ENCODE measurements at places on chromosomes 13 and 19. TPM values are rescaled to one million over a fixed set of nuclear protein-coding genes. Genes with fewer than 3 reads are reported as not detected.
A peak's percentile ranks its signal among the peaks of the same experiment; 100 is the strongest.

GRCh38 chr13:43731296-43731695 is 55.5 kb downstream of the ENOX1 start:
- DNase-seq: no peak
- H3K27ac ChIP-seq: peak overlapping the region; percentile 10
- H3K27me3 ChIP-seq: no peaks in the 10 kb centered on the region
- no peaks in the 10 kb centered on the region for H3K36me3 ChIP-seq
- H3K4me3 ChIP-seq: no peak overlapping the region

DNA sequence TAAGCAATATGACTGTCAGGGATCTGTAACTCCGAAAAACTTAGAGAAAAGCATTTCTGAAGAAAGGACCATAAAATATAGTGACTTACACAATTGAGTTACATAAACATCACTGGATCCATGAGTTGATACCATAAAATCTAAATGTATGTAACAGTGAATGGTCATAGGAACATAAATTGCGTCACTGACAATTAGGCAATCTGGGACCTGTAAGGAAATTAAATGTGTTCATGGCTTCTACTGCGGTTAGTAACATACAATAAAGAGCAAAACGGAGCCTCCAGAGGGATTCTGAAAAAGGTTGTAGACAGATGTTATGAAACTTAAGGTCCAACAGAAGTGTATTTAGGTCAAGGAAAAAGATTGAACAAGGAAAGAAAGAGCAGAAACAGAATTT is 27.1 kb downstream of the POU4F1 start:
- H3K27me3 ChIP-seq: peaks cover 36% of the 10 kb centered on the region
- DNase-seq: no peak
- no peaks in the 10 kb centered on the region for H3K36me3 ChIP-seq
- no peak overlapping the region for H3K27ac ChIP-seq
- H3K4me1 ChIP-seq: no peaks in the 10 kb centered on the region

DNA sequence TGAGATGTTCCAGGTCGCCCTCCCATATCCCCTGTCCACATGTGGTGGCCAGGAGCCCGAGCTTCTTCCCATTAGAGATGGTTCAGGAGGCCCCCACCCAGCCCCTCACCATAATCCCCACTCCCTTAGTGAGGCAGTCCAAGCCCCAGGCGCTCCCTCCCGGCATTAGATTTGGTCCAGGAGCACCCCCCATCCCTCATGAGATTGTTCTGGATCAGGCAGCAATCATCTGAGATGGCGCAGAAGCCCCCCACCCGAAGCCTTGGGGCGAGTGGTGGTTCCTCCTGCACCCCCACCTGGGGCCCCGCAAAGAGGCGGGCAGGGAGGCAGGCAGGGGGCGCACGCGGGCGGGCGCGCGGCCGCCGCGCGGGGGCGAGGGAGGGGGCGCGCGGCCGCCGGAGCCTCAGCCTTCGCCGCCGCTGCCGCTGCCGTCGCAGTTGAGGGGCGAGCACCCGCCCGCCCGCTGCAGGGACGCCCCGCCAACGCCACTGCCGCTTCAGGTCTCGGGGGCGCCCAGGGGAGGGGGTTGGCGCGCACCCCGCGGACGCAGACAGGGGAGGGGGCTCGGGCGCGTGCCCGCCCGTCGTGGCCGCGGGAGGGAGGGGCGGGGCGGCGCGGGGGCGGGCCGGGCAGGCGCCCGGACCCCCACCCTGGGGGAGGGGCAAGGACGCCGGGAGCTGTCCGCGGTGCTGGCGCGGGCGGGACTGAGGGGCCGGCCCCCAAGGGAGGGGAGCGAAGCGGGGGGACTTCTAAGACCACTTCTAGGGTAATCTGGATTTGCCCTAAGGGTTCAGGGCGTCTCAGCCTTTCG is 46.4 kb upstream of the SHKBP1 start:
- H3K27me3 ChIP-seq: peaks cover 59% of the 10 kb centered on the region
- peaks cover 12% of the 10 kb centered on the region for H3K4me1 ChIP-seq
- H3K36me3 ChIP-seq: no peaks in the 10 kb centered on the region
- no peak overlapping the region for H3K27ac ChIP-seq

GRCh38 chr19:17873786-17874757 is 2.3 kb downstream of the SLC5A5 start:
- H3K4me3 ChIP-seq: peak overlapping the region; percentile 61
- peak; percentile 58 for DNase-seq

- no peak for DNase-seq
- H3K4me3 ChIP-seq: no peak overlapping the region
- H3K4me1 ChIP-seq: no peaks in the 10 kb centered on the region
Measured at GRCh38 chr13:108281901-108282300, 12.4 kb downstream of the TNFSF13B start.

GRCh38 chr13:25602176-25602575 is 230.4 kb downstream of the ATP8A2 start:
- no peaks in the 10 kb centered on the region for H3K27me3 ChIP-seq
- H3K27ac ChIP-seq: no peak overlapping the region
- no peaks in the 10 kb centered on the region for H3K36me3 ChIP-seq
- no peak for DNase-seq

DNA sequence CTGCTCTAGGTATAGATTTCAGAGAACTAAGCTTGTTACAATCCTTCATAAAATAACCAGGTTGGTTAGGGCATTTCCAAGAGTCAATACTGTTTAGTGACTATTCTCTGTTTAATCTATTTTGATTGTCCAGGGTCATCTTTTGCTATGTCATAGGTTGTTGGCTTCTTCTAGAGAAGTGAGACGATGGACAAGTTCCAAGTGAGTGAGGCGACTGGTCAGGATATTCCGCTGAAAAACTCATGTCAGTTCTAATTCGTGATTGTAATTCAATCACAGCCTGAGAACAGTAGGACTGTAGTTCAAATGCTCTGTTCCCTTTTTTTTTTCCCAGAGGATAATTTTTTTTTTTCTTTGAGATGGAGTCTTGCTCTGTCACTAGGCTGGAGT is 15.8 kb upstream of the ALOX5AP start:
- no peaks in the 10 kb centered on the region for H3K27me3 ChIP-seq
- no peak overlapping the region for H3K4me3 ChIP-seq
- no peak for DNase-seq
- H3K27ac ChIP-seq: peak overlapping the region; percentile 19

GRCh38 chr13:113075711-113076110 is 29.9 kb upstream of the F7 start:
- H3K4me3 ChIP-seq: no peak overlapping the region
- no peak for DNase-seq
- peaks cover 23% of the 10 kb centered on the region for H3K36me3 ChIP-seq
- H3K4me1 ChIP-seq: no peaks in the 10 kb centered on the region

DNA sequence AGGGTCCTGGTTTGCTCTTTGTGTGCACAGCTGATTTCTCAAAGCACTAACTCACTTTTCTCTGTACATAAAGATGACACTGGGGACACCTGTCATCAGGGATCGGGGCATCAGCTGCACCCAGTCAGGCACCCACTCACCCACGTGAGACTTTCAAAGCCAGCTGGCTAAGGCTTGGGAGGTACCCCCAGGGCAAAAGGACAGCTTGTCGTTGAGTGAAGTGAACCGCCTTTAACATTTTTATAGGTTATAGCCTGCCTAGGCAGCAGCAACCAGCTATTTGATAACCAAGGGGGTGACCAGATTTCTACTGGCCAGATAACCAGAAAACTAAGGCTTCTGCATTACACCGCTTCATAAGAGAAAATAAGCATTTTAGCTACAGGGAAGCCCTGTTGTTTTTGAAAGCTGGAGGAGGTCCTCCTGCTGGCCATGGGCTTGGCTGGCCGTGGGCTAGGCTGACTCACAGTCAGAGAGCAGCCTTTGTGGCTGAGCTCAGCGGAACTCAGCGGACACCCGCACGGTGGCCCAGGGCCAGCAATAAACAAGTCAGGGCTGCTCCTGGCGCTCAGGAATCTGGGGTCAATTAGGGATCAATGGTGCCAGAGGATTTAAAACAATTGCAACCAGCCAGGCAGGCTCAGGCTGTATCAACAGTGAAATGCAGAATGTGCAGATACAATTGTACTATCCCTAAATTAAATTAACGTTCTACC is 57.1 kb downstream of the ALOX5AP start:
- DNase-seq: no peak
- H3K27me3 ChIP-seq: no peaks in the 10 kb centered on the region
- H3K27ac ChIP-seq: no peak overlapping the region
- no peaks in the 10 kb centered on the region for H3K36me3 ChIP-seq
- no peak overlapping the region for H3K4me3 ChIP-seq

- H3K4me3 ChIP-seq: no peak overlapping the region
- no peak for DNase-seq
- peaks cover 8% of the 10 kb centered on the region for H3K36me3 ChIP-seq
Measured at GRCh38 chr13:98399756-98400155, 177.2 kb downstream of the STK24 start.

GRCh38 chr13:100875392-100876043 is 200.9 kb upstream of the TMTC4 start:
- H3K4me3 ChIP-seq: no peak overlapping the region
- H3K27ac ChIP-seq: no peak overlapping the region
- H3K4me1 ChIP-seq: no peaks in the 10 kb centered on the region
- peaks cover 5% of the 10 kb centered on the region for H3K36me3 ChIP-seq
- no peak for DNase-seq

DNA sequence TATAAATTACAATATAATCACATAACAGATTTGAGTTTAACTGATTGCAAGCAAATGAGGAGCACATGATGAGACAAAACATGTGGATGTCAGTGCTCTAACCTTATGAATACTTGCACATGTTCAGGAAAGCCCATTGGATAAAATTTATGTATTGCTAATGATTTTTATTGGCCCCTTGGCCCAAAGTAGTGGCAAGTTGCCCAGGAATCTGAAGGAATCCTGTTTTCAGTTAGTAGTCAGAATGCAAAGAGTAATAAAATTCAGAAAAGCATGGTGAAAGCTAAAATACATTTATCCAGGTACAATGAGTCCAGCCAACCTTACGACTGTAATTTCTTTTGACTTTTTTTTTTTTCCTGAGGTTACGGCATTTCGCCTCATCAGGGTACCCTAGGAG is 1539.4 kb downstream of the EFNB2 start:
- no peak overlapping the region for H3K27ac ChIP-seq
- no peaks in the 10 kb centered on the region for H3K36me3 ChIP-seq
- no peak overlapping the region for H3K4me3 ChIP-seq
- no peaks in the 10 kb centered on the region for H3K27me3 ChIP-seq
- no peak for DNase-seq

ZNF77 gene
- total RNA-seq: 7.8 TPM

GRCh38 chr13:73366241-73366640 is 307.4 kb downstream of the KLF5 start:
- DNase-seq: no peak
- H3K4me1 ChIP-seq: no peaks in the 10 kb centered on the region
- H3K36me3 ChIP-seq: no peaks in the 10 kb centered on the region
- H3K27ac ChIP-seq: no peak overlapping the region

DNA sequence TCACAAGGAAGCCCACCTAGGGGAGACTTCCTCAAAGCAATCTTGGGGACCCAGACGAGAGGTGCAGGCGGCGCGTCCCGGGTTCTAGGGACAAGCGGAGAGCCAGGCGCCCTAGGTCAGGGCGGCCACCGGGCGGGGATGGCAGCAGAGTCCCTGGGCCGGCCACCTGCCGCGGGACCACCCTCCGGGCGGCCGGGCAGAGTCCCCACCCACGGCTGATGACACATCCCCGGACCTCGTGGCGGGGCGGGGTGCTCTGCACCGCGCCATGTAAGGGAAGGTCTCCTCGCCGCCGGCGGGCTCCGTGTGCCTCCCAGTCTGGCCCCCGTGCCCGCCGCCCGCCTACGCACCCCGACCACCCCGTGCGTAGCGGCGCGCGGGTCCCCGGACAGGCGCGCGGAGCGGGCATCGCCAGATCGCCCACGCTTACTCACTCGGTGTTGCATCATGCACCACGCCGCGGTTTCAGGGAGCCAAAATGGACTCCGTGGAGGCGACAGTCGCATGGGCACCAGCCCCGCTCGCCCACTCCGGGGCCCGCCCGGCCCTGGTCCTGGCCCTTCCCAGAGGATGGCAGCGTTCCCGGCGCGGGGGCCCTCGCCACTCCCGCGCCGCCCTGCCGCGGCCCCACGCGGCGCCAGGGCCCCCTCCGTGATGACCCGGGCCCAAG is 643 bp downstream of the SLC7A1 start:
- no peaks in the 10 kb centered on the region for H3K36me3 ChIP-seq
- DNase-seq: peak; percentile 32
- H3K4me1 ChIP-seq: peaks cover 39% of the 10 kb centered on the region
- peaks cover 15% of the 10 kb centered on the region for H3K27me3 ChIP-seq

CCNA1 gene
- total RNA-seq: 0.25 TPM

DNA sequence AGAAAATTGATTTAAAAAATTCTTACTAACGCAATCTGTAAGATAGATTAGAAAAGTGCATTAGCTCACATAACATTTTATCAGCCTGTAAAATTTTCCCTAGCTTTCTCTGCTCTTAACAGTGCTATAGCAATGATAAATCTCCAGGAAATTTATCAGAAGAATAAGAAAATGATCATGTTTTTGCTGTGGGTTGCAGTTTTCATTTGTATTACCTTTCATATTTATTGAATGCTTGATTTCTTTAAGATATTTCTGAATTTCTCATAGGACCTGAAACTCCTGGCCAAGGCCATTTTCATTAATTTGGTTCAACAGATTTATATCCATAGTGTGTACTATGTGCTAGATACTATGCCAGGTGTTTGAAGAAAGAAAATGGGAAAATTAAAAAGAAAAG is 130.3 kb upstream of the STARD13 start:
- H3K4me3 ChIP-seq: no peak overlapping the region
- peaks cover 1% of the 10 kb centered on the region for H3K4me1 ChIP-seq

DNA sequence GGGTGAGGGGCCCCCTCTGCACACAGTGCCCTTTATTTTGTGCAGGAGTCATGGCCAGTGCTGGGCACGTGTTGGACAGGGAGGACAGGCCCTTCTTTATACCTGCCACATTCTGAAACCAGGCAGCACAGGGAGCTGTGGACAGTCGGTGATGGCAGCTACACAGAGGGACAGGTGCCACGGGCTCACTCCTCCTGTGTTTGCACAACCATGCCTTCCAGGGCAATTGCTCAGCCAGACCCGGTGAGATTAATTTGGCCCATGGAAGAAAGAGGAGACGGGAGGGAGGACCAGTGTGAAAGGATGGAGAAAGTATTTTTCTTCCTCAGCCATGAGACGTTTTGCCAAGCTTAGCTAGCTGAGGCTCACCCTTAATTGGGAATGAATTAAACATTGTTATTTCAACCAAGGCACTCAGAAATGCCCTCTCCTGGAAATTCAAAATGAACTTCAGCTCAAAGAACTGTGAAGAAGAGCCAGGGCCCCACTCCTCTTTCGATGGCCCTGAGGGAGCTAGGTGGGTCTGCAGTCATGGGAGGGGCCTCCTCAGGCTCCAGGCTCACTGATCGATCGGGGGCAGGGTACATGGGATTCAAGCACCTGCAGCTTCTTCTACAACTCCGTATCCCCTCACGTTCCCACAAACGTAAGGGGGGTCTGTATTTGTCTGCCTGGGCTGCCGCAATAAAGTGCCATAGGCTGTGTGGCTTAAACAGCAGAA is 41.2 kb downstream of the SHISA2 start:
- no peaks in the 10 kb centered on the region for H3K27me3 ChIP-seq
- DNase-seq: no peak
- H3K27ac ChIP-seq: no peak overlapping the region
- H3K4me3 ChIP-seq: no peak overlapping the region
- no peaks in the 10 kb centered on the region for H3K36me3 ChIP-seq
